COLO829 (cell line): ENCODE measurements at places on chromosomes 2 and 18.

GRCh38 chr2:237126519-237127174 lies 41.0 kb downstream of the COPS8 start:
- no peak for DNase-seq

GRCh38 chr18:50240080-50240563 lies 26.2 kb downstream of the CFAP53 start:
- no peak for DNase-seq

- DNase-seq = no peak
Observed at GRCh38 chr2:24871852-24872333, 48.1 kb downstream of the ADCY3 start.

GRCh38 chr2:39922679-39923405 lies 143.8 kb upstream of the THUMPD2 start:
- no peak for DNase-seq

DNA sequence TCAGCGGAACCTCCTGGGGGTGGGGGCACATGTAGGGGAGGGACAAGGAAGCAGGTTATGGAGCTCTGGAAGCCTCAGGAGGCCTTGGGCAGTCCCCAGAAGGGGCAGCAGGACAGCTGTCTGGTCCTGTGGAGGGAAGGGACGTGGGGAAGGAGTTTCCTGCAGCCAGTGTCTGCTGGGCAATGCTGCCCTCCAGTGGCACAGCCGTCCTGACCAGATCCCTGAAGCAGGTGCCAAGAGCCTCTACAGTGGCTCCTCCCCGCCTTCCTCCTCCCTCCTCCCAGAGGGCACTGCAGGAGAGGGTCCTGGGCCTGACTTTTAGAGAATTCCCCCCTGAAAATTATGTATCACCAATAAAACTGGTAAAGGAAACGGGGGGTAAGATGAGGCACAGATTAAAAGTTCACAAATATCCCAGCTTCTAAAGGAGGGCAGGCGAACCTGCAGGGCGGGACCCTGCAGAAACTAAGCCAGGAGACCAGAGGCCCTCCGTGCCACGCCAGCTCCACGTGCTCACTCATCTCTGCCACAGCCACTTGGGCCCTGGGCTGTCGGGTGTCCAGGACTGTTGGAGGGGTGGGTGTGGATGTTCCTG lies 258.5 kb downstream of the TWIST2 start:
- peak; percentile 56 for DNase-seq

GRCh38 chr2:227653419-227653818 lies 13.2 kb upstream of the SCYGR5 start:
- DNase-seq = no peak
